ENCODE measurements at places on chromosomes 5 and 9. TPM values are rescaled to one million over a fixed set of nuclear protein-coding genes. Genes with fewer than 3 reads are reported as not detected.

- DNase-seq, result no peak
These were observed 416.2 kb downstream of the SPOCK1 start for GRCh38 chr5:137082951-137083350.

Gene ITGA2
- total RNA-seq, result not detected

DNA sequence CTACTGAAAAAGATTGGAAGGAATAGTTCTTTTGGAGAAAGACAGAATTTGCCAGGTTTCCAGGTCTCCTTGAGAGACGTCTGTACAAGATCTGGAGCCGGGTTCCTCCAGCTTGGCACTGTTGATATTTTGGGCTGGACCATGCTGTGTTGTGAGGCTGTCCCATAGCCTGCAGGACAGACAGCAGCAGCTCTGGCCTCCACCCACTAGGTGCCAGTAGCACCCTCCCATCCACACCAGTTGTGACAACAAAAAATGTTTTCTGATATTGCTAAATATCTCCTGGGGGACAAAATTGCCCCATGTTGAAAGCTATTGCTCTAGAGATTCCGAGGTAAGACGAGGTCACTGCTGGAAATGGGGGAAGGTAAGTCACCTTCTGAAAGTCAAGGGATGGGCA lies 287.7 kb upstream of the DAP start:
- no peak for DNase-seq

GRCh38 chr9:137666955-137667670 lies 48.3 kb downstream of the EHMT1 start:
- no peak for DNase-seq

- DNase-seq, result no peak
These were observed 365.5 kb downstream of the TMEM38B start for GRCh38 chr9:106059886-106060285.

Gene COL15A1
- not detected for total RNA-seq

DNA sequence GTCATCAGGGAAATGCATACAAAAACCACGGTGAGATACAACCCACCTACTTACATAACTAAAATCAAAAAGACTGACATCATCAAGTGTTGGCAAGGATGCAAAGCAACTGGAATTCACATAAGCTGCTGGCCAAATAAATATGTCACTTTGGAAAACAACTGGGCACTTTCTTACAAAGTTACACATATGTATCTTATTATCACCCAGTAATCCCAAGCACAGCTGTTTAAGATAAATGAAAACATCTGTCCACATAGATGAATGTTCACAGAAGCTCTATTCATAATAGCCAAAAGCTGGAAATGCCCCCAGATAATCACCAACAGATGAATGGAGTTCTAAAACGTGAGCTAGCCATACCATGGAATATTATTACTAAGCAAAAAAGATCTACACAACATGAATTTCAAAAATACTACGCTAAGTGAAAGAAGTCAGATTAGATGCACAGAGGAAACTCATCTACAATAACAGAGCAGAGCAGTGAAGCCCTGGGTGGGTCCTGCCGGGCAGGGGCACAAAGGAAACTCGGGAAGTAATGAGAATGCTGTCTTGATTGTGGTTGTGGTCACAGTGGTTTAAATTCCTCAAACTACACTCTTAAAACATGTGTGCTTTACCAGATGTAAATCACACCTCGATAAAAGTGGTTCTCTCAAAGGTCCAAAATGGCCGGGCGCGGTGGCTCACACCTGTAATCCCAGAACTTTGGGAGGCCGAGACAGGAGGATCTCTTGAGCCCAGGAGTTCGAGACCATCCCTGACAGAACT lies 8.5 kb downstream of the CAMSAP1 start:
- DNase-seq, result no peak

Gene IFNA21
- not detected for total RNA-seq

DNA sequence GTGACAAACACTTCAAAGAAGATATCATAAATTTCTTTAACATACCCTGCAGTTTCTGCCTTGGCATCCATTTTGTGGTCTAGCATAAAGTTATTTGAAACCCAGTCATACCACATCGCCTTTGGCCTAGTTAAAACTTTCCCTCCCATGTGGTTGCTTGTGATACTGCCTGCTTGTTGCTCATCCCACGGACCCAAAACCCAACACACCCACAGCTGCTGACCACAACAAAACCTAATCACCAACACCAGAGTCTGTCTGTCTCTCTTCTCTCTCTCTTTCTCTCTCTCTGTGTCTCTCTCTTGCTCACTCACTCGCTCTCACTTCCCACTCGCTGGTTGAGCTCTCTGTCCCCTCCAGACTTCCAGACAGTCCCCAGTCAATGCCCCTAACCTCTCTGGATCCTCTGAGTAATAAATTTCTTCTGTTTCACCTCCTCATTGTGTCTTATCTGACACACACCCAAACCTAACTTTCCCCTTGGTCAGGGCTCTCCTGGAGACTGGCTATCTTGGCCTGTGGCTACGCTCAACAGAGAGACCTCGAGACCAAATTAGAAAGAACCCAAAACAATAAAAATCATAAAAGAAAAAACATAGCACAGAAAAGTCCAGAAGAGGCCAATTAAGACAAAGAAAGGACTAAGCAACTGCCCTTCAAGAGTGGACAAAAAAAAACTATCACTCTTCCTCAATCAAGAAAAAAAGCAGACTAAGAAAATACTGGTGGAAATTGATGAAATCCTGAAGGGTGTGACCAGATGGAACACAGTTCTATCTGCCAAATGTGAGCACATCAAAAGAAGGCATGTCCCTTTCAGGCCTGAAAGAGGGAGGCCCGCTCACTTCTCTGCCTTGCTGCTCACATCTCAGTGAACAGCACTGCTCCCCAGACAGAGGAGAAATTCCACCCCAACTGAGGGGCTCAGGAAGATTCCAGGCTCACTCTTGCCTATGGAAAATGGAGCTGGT lies 41.5 kb downstream of the TTLL11 start:
- no peak for DNase-seq

DNA sequence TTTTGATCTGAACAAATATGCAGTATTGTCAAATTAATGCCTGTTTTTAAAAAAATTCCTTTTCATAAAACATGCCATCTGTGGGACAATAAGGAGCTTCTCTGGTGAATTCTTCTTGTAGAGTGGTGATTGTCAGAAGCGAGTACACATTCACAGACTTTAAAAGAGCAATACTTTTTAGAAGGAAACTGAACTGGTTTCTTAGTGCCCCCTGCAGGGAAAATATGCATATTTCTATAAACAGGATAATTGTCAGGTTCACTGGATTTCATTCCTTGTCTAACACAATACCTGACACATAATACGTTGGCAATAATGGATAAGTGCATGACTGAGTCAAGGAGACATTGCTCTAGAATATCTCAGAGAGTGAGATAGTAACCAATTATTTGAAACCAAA lies 133.7 kb downstream of the KIF4B start:
- DNase-seq, result no peak

- no peak for DNase-seq
These were observed 30.4 kb upstream of the KLF9 start for GRCh38 chr9:70444904-70445303.

DNA sequence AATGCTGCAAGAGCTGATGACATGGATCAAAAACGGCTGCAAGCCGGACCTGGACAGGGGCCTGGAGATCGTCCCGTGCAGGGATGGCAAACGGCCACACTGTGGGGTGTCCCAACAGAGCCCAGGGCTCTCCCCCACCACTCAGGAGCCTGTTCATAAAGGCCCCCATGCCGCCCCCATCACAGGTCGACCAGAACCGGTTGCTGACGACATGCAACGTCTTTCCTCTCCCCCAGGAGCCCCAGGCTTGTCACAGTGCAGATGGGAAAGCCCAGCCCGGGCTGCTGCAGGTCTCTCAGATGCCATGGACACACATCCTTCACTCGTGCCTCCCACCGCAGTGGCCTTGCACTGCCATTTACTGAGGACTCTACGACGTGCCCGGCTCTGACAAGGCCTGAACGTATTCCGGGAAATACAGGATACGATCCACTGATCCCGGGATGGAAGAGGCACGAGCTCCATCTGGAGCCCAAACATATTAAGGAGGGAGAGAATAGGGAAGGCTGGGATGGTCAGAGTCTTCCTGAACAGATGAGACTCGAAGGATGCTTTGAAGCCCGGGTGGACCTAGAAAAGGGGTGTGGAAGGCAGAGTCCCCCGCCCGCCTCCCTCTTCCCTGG lies 76.5 kb upstream of the SARDH start:
- no peak for DNase-seq

GRCh38 chr9:80522465-80522864 lies 950.7 kb downstream of the TLE4 start:
- no peak for DNase-seq

Gene NSA2
- total RNA-seq, result 142 TPM

GRCh38 chr9:92488681-92489550 lies 6.6 kb upstream of the ASPN start:
- DNase-seq, result no peak

- DNase-seq, result no peak
These were observed 13.1 kb upstream of the DNAJB5 start for GRCh38 chr9:34976441-34976840.

- DNase-seq, result no peak
These were observed 29.8 kb downstream of the PRUNE2 start for GRCh38 chr9:76876098-76876497.

GRCh38 chr5:153551537-153552079 lies 61.1 kb downstream of the GRIA1 start:
- DNase-seq, result no peak

- DNase-seq, result no peak
These were observed 56.7 kb upstream of the SLC44A1 start for GRCh38 chr9:105187781-105188180.

DNA sequence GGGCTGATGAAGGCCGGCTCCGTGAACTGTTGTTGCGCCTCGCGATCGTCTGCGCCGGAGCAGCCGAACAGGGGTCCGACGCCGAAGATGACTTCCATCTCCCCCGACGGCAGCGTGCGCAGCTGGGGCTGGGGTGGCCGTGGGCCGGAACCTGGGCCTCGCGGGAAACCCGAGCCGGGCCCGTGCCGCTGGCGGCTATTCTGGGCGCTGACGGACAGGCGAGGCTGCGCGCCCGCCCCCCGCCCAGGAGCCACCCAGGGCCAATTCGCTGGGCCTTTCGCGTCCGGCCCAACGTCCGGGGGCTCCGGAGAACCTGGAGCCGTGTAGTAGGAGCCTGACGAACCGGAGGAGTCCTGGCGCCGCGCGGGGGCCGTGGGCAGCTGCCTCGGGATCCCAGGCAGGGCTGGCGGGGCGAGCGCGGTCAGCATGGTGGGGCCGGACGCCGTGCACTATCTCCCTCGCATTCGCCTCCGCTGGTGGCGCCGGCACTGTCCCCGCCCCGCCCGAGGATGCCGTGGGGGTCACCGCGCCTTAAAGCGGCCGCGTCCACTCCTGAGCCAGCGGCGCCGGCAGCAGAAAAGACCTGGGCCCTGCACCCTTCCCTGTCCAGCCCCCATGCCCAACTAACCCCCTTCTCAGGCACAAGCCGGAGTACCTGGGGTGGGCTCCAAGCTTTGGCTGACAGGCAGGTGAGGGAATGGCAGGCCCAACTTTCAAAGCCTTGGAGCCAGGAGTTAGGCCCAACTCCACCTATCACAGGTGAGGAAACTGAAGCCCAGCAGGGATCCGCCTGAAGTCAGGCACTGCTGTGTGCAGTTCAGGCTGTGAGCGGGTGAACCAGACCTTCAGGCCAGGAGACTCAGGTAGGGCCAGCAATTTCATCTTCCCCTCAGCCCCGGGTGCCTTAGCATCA lies at the start of gene PROB1:
TSS of gene PROB1 (minus strand) at position 451 of the 913 bp plus-strand sequence. CDS start at position 428, 23 bp downstream.
- DNase-seq, result no peak

- no peak for DNase-seq
These were observed 303.0 kb upstream of the PDE4D start for GRCh38 chr5:60196385-60197113.

- DNase-seq, result no peak
These were observed 1.4 kb upstream of the LMX1B start for GRCh38 chr9:126612326-126612812.

GRCh38 chr5:41281215-41281810 lies 68.0 kb upstream of the C6 start:
- no peak for DNase-seq
